ENCODE measurements at places on chromosomes 5 and 9.

DNA sequence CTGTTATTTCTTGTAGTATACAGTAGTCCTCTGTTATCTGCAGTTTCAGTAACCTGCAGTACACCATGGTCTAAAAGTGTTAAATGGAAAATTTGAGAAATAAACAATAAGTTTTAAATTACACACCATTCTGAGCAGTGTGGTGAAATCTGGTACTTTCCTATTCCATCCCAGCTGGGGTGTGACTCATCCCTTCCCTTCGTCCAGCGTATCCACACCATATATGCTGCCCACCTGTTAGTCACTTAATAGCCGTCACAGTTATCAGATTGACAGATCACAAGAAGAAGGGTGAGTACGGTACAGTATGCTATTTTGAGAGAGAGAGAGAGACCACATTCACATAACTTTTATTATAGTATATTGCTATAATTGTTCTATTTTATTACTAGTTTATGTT, 28.9 kb downstream of the FAM151B start:
- no peak for DNase-seq

DNA sequence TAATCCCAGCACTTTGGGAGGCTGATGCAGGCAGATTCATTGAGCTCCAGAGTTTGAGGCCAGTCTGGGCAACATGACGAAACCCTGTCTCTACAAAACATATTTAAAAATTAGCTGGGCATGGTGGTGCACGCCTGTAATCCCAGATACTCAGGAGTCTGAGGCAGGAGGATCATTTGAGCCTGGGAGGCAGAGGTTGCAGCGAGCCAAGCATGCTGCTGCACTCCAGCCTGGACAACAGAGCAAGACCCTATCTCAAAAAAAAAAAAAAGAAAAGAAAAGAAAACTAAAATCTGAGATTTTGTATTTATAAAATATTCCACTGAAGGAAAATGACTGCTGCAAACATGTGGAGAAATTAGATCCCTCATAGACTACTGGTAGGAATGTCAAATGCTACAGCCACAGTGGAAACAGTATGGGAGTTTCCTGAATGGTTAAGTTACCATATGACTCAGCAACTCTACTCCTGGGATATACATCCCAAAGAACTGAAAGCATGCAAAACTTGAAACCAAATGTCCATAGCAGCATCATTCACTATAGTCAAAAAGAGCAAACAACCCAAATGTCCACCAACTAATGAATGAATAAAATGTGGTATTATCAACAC, 106.1 kb downstream of the UBAP2 start:
- DNase-seq, result no peak

GRCh38 chr9:130908878-130909355, 12.3 kb upstream of the QRFP start:
- DNase-seq, result no peak

DNA sequence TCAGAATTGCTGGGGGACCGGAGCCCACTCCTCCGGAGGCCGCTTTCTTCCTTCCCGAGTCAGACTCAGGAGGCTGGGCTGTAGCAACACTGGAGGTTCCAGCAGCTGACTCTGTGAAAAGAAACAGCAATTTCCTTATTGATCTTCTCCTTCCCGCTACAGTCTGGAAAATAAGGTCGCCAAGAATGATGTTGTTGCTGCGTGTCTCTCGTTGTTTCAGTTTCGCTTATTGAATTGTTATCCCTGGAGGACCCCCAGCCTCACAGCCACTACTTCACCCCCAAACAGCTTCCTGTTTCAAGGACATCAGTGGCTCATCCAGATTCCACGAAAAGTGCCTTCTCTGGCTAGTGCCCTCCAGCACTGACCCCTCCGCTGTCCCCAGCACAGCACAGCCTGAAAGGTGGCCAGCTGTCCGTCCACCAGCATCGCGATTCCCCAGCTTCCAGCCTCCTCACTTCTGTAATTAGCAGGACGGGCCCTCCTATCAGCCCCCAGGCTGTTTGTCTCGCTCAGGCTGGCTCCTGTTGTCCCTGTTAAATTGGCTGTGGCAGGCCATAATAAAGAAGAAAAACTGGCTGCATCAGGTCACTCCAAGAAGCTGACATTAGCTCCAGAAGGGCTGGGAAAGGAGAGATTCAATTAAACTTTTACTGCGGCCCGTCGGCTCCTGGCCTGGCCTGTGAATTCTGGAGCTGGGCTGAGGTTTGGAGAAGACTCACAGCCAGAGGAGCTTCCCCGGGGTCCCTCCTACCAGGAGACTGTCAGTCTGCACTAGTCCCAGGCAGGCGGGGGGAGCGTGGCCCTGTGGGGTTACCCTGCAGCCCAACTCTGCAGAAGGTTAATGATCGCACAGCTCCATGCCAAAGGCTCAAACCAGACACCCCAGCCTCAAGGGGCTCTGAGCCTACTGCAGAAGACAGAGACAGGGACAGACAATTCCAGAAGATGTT, 40.5 kb downstream of the OLFM1 start:
- DNase-seq, result no peak

GRCh38 chr5:161001604-161002003, 149.6 kb upstream of the ATP10B start:
- no peak for DNase-seq

GRCh38 chr9:18683312-18683711, 209.4 kb downstream of the ADAMTSL1 start:
- no peak for DNase-seq

DNA sequence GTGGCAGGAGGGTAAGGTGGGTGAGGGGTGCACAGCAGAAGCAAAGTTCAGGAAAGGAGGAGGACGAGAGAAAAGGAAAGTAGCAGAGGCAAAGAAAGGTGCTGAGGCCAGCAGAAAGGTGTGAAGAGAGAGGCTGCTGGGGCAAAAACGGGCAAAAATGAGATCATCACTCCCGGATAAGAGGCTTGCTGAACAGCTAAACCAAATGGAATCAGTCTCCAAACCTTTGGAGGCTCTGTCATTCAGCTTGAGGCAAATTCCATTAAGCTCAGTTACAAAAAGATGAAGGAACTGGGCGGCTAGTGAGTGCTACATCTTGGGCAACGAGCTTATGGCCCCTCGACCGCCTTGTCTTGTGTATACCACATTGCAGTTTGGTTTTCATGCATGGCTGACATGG, 136.4 kb downstream of the FSTL4 start:
- DNase-seq, result no peak

DNA sequence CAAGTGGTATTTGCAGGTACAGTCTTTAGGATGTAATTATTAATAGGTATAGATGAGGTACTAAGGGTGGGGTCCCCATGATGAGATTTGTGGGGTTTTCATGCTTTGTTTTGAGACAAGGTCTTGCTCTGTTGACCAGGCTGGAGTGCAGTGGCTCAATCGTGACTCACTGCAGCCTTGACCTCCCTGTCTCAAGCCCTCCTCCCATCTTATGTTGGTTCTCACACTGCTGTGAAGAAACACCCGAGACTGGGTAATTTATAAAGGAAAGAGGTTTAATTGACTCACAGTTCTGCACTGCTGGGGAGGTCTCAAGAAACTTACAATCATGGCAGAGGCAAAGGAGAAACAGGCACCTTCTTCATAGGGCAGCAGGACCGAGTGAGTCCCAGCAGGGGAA, 217.5 kb downstream of the CDK5RAP2 start:
- no peak for DNase-seq

DNA sequence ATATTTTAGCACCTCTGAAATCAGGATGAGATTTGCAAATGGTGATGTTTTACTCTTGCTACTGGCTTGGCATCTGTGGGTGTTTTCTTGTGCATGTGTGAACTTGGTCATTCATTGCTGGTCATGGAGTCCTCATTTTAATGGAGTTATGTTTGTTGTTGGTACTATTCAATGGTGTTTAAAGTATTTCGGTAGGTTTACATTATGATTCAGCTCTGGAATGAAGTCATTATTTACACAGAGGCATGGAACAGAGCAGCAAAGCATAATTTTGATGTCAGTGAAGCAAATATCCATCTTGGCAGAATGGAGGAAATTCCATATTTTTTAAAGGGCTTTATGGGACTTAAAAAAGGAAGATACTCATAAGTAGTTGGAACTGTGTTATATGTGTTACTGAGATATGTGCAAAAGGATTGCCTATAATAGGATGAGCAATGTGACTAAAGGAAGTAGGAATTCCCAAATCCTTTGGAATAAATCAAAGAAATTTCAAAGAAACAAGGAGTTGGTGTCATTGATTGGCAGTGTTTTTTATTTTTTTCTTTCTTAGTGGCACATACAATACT, 147.4 kb downstream of the ACTBL2 start:
- DNase-seq, result no peak

All from CD4-positive, alpha-beta T cell treated with Interleukin-6 at 100 ng/mL for 8 hours (primary cell).